Spleen (tissue), 13 donors: ENCODE measurements at places on chromosomes 5 and 9. TPM values are rescaled to one million over a fixed set of nuclear protein-coding genes. Genes with fewer than 3 reads are reported as not detected.

OCLN gene
- 3.0 TPM for polyA plus RNA-seq

DNA sequence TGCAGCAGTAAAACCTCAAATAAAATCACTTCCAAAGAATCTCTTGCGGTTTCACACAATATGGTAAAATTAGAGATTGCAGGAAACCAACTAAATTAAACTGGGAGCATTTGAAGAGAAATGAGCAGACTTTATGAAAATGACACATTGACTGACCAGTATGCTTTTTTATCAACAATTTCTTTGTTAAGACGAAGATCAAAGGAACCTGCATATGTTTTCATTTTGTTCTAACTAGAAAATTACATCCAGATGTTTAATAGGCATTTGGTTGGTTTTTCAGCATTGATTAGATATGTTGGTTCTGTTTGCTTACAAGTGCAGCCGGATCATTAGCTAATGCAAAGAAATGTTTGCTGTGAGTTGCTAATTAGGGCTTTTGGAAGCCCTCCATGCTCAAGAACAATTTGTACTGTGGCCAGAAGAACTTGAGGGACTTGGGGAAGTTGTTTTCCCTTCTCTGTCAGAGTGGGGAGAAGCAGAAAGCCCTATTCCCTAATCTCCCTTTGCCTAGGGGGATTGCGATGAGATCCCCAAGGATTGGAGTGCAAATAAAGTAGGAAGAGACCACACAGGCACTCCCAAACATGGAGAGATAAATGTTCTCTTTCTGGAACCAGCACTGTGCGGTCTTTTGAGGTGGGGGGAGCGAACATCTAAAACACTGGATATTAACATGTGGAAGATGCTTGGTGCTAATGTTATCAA is 4.5 kb upstream of the TLE1 start:
- no peak for DNase-seq

GRCh38 chr5:39428640-39429039 is 3.9 kb upstream of the DAB2 start:
- no peak for DNase-seq

DNA sequence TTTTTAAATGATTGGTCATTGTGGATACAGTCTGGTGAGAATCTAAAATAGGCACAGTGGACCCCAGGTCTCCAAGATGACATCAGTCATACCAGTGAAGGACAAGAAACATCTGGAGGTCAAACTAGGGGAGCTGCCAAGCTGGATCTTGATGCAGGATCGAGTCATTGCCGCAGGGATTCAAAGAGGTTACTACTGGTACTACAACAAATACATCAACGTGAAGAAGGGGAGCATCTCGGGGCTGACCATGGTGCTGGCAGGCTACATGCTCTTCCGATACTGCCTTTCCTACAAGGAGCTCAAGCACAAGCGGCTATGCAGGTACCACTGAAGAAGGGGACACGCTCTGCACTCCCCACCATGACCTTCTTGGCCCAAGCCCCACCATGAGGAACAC is 20.9 kb downstream of the FOXB2 start:
- DNase-seq: no peak

FBP2 gene
- 0.50 TPM for polyA plus RNA-seq

DNA sequence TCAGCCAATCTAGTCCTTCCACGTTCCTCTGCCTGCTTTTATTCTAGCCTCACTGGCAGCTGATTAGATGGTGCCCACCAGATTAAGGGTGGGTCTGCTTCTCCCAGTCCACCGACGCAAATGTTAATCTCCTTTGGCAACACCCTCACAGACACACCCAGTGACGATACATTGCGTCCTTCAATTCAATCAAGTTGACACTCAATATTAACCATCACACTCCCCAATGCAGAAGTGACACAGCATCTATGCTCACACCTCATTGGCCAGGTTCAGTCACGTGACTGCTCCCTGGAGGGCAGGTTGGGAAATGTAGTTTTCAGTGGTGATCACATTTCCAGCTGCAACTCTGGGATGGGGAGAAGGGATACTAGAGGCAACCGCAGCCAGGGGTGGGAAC is 13.0 kb downstream of the SUSD3 start:
- DNase-seq: no peak

RPS23 gene
- 8,179 TPM for polyA plus RNA-seq

GRCh38 chr5:3596857-3597166 is 1.2 kb downstream of the IRX1 start:
- no peak for DNase-seq

- DNase-seq: no peak
These were observed 143.3 kb upstream of the TLE4 start for GRCh38 chr9:79428422-79428821.

PCDHAC2 gene
- 0.26 TPM for polyA plus RNA-seq

GRCh38 chr5:8349855-8350254 is 480.9 kb downstream of the MTRR start:
- DNase-seq: no peak

GRCh38 chr5:143008809-143009521 is 238.8 kb downstream of the ARHGAP26 start:
- DNase-seq: no peak

PLAC8L1 gene
- 0.41 TPM for polyA plus RNA-seq

DNA sequence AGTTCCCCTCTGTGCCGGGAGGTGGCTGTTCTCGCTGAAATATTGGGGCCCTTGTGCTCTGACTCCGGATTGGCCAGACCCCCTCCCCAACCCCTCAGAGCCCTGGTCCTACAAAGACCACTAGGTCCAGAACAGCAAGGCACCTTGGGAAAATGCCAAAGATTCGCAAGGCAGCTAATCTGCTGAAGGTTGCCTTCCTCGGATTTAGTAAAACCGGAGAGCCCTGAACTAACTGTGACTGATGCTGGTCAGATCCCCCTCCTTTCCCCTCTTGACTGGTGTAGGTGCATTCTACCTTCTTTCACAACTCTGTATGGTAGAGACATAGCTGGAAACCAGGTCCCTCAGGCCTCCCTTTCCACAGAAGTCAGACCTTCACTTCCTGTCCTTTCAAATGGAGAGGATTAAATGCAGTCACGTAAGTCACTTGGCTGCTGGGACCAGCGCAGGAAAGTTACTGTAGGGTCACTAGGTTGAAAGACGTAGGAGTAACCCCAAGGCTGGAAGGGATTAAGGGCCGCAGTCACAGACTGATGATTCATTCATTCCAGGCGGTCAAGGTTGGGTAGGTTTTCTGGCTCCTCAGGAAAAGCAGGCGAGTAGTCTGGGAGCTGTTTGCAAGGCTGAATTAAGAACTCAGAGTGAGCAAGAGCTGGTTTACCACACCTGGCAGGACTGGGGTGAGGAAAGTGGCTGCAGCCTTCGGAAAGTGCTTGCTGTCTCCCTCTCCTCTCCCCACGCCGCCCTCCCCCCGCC is 5.3 kb downstream of the BARX1 start:
- no peak for DNase-seq

PCDHAC1 gene
- polyA plus RNA-seq: 0.35 TPM

DNA sequence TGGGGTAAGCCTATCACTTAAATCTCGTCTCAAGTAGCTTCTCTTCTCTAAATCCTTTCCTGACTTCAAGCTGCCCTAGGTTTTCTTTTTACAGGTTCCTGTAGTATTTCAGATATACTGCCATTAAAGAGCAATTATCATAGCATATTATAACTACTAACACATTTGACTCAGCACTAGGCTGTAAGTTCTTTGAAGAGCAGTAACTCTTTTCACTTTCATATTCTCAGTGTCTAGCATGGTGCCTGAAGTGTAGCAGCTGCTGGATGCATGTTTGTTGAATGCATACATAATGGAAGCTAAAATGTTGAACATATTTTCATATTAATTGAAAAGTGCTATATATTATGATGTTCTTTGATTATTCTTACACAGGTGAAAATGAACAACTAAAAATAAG is 22.5 kb downstream of the CCDC152 start:
- no peak for DNase-seq

DNA sequence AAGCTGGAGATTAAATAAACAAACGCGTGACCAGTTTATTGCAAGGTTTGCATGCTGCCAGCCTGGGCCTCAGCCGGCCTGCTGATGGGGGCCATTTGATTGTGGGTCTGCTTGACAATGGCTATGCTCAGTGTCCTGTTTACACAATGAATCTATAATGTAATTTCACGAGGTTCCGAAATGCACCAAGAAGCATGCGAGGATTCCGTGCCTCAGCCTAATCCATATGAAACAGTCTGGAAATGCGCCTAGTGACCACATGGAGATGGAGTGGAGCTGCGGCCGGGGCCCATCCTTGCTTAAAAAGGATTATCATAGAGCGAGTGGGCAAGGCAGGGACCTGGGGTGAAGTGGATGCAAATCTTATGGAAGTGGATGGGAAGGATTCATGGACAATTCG is 382.4 kb downstream of the CDK5RAP2 start:
- no peak for DNase-seq
